ENCODE measurements at places on chromosomes 2 and 18.

- DNase-seq: no peak
Observed at GRCh38 chr2:71503837-71504236, 50.5 kb downstream of the DYSF start.

DNA sequence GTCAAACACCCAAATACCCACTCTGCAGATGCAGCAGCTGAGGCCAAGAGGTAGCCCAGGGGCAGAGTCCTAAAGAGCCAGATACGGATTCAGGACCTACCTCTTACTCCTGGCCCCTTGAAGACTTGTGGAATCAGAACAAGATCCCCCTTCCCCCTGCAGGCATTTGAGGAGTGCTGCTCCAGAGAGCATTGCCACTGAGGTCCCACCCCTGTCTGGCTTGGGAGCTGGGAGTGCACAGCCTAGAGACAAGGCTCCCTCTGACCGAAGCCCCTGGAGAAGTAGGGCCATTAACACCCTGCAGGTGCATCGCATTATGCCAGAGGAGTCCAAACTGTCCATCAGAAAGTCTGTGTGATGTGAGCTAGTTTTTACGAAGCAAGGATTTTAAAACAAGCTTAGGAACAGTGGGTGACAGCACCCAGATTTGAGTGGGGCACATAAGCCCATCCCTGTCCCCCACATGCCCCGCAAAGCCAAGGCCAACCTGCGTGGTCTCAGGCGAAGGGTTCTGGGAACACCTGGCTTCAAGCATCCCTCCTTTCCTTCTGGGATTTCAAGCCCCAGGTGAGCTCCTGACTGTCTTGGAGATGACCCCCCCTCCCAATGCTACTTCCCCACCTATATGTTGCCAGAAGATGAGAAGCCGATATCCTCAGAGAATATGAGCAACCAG is 48.4 kb downstream of the MTERF4 start:
- no peak for DNase-seq

DNA sequence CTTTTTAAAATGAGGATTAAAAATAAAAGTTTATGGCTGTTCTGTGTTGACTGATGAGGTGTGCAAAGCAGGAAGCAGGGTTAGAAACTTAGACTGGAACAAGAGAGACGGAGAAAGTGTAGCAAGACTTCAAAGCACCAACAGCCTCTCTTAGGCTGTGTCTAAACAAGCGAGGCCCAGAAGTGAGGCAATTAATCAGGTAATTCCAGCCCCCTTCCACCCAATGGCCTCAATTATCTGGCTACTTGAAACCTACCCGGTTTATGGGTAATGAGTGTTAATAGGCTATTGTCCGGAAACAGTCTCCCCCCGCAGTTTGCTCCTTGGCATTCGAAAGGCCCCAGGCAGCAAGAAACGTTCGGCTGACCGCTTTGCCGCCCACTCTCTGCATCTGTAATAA is 171.7 kb upstream of the MYCN start:
- no peak for DNase-seq

DNA sequence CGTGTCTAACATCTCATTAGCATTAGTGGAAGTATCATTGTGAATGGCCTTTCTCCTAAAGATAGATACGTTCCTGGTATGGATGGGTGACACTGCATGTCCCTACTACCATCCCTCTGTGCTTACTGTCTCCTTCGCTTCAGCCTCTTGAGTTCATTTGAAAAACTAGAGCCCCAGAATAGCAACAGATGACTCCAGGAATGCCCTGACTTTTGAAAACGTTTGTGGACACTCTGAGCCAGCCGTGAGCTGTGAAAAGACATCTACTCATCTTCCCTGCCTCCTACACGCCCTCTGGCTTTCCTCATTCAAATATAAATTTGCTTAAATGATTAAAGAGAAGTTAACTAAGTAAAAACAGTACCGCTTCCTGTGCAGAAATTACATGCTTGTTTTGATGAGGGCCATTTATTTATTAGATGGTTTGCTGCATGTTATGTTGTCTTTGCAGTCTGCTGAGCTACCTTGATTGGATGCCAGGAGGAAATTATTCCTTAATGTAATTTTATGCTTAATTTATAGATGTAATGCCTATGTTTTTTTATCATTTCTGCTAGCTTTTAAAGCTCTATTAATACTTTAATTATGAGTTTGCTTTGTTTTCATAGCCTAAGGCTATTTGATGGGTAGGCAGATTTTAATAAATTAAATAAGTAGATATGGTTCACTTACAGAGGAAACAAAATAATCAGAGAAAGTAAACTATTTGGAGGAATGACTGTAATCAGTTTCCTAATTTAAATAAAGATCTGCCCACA is 32.1 kb upstream of the MYO3B start:
- DNase-seq: no peak

Measured in HepG2 (cell line).